ENCODE measurements at places on chromosomes 6 and 20.

DNA sequence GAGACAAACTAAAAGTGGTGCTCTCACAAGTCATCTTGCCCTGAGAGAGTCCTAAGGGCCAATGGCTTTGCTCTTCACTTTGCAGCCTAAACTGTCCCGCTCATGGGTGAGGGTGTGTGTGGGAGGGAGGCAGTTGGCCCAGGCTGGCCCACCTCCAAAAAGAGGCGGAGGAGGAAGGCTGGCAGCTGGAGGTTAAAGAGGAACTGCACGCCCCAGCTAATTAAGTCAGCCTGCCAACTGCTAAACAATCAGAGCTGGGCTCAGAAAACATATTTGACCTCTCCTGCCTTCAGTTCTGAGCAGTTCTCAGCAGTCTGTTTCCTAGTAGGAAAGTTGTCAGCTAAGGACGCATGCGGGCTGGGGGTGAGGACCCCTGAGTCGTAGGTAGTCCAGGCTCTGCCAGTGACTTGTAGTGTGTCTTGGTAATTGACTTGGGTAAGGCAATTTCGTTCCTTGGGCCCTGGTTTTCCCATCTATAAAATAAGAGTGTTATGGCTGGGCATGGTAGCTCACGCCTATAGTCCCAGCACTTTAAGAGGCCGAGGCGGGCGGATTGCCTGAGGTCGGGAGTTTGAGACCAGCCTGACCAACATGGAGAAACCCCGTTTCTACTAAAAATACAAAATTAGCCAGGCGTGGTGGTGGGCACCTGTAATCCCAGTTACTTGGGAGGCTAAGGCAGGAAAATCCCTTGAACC lies 17.0 kb downstream of the GSS start:
- DNase-seq: no peak

DNA sequence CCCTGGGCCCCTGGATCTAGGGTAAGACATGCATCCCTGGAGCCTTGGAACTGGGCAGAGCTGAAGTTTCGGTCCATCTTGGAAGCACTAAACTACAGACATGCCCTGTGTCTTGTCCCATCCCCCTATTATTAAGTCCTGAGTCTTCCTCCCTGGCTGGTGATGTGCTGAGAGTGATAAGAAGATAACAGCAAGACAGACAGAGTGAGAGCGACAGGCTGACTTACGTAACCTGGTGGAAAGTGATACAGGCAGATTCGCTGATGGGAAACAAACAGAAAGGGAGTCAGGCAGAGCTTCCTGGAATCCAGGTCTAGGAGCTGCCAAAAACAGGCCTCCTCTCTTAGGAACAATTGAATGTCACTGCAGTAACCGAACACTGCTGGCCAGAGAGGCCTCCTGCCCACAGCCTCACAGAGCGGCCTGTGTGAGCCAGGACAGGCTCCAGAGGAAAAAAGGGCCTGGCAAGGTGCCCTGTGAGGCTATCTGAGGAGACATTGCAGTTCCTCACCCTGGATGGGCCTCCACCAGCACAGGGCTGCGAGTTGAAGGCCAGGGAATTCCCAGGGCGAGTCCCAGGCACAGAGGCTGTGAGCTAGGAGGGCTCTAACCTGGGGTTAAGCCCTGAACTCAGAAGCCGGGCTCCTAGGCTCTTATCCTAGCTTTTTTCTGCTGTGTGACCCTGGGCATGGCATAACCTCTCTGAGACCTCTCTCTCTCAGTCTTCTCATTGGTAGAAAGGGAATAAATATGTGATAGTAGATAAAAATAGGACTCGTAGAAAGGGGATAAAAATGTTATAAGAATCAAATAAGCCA lies 34.2 kb upstream of the B4GALT5 start:
- no peak for DNase-seq

DNA sequence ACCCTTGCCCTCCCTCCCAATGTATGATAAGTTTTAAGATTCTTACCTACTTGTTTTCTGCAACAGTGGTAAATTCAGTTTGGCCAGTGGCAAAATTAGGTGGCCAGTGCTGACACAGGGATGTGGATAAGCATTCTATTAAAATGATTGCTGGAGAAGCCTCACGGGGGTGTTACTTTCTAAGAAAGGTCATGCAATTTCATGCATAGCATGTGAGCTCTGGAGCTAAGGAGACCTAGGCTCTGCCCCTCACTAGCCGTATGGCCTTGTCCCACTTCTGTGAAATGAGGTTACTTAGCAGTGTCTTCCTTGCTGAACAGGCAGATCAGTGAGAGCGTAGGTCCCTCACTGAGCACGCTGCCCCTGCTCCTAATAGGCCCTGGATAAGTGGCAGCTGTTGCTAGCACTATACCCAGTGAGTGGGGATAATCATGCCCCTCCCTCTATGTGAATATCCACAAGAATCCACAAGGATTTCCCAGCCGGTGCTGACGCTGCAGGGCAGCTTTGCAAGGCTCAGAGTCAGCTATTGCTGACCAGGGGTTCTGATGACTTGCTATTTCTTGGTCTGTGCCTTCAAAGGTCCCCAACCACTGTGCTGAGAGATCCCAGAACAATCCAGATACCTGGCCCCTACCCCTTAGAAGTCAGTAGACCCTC lies 86.5 kb upstream of the MRPS10 start:
- no peak for DNase-seq

- DNase-seq: peak; percentile 44
Observed at GRCh38 chr6:113591896-113592827, 265.0 kb upstream of the MARCKS start.

- DNase-seq: no peak
Observed at GRCh38 chr20:20740541-20740940, 28.1 kb upstream of the RALGAPA2 start.

- DNase-seq: no peak
Observed at GRCh38 chr6:133358574-133359150, 117.5 kb downstream of the EYA4 start.

DNA sequence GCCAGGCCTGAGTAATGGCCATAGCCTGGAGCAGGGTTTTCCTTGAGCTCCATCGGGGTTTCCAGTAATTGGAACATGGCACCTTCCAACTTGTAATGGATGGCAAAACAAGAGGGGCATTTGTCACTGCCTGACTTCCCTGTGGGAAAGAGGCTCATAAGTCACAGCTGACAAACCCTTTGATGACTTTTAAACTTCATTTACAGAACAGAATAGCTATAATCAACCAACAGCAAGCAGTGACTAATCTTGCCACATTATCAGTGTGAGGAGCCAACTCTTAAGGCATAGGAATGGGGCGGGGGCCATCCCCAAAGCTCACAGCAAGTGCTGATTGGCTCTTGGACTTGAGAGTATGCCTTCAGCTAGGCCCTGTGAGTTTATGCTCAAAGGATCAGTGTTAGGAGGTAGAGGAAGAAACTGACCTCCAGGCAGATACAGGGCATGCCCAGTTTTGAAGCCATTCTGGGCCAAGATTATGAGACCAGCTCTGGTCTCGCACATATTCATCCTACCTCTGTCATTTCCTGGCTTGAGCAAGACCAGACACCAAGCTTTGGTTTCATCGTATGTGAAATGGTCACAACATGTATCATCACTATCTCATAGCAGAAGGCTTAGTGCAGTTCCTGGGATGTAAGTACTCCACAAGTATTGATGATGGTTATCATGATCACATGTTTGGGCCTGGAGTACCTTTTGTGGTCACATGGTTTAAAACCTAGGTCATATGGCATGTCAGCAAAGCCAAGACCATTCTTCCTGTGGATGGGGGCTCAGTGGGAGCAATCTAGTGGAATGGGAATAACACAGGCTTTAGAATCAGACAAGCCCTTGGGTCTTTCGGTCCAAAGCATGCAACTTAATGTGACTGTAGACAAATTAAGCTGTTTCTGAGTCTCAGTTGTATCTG lies 49.2 kb downstream of the EIF2S2 start:
- no peak for DNase-seq

DNA sequence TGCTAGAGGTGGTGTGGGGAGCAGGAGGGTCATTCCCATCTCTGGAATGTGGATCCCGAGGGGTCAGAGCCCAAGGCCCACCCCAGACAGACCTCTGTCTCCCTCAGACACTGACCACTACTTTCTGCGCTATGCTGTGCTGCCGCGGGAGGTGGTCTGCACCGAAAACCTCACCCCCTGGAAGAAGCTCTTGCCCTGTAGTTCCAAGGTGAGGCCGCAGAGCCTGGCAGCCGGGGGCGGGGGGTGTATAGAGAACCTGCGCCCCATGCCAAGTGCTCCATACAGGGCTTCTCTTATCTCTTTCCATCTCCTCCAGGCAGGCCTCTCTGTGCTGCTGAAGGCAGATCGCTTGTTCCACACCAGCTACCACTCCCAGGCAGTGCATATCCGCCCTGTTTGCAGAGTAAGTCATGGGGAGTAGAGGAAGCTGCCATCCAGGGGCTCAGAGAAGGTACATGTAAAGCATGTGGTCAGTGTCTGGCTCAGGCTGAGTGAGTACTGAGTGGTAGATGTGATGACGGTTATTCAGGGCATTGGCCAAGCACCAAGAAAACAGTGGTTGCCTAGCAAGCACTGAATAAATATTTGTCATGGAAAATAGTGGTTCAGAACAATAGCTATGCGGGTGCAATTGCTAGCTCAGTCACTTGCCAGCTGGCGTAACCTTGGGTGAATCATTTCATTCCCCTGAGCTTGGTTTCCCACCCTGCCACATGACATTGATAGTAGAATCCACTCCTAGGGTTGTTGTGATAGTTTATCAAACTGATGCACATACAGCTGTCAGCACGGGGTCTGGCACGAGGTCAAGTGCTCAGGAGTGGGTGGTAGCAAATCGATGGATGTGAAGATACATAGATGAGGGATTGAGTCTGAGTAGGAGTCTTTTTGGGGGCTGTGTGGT lies 3.5 kb downstream of the PIGT start:
- DNase-seq: no peak

- DNase-seq: no peak
Observed at GRCh38 chr20:10609770-10610169, 64.0 kb downstream of the JAG1 start.

DNA sequence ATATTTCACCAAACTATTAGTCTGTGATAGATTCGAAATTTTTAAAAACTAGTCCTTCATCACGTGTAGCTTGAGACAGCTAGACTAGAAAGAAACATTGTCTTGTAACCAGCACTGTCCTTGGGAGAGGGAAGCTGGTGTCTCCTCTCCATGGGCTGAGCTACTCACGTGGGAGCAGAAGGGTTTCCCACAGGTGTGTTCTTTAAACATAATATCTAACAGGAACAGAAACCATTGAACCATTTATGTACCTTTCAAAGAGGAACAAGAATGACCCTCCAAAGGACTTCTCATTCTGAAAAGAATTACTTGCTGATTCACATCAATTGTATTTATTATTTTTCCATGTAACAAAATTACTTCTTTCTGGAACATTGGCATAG lies 72.4 kb upstream of the SYNJ2 start:
- DNase-seq: no peak

- no peak for DNase-seq
Observed at GRCh38 chr6:961407-961960, 268.5 kb upstream of the EXOC2 start.

- no peak for DNase-seq
Observed at GRCh38 chr6:150463852-150464251, 95.0 kb downstream of the IYD start.

GRCh38 chr6:144778773-144779492 lies 493.8 kb downstream of the UTRN start:
- no peak for DNase-seq

DNA sequence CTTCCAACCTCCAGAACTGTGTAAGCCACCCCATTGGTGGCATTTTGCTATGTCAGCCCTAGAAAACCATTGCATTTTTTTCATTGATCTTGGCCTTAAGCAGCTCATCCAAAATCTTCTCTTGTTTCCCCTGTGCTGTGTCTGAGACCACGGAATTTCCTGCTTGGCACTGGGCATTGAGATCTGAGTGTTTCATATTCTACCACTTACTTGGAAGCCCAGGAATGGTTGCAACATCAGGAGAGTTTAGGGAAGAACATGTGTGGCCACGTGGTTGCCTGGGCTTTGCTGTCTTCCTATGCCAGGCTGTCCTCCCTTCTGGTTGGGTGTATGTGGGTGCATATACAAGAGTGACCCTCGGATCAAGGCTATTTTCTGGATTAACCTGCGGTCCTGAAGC lies 139.3 kb upstream of the PMEPA1 start:
- DNase-seq: no peak

DNA sequence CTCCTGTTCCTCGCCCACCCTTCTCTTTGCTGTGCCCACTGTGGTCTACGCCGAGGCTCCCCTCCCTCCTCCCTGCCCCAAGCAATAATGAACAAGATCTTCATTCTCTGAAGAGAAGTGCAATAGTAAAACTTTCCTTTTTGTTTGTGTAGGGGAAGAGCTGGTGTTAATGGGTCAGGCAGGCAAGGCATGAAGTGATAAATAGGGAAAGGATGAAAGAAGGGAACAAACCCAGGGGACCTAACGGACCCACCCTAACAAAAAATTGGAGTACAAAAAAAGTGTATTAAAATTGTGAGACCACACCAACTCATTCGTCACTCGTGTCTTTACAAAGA lies 66.9 kb downstream of the ZBTB2 start:
- DNase-seq: no peak

DNA sequence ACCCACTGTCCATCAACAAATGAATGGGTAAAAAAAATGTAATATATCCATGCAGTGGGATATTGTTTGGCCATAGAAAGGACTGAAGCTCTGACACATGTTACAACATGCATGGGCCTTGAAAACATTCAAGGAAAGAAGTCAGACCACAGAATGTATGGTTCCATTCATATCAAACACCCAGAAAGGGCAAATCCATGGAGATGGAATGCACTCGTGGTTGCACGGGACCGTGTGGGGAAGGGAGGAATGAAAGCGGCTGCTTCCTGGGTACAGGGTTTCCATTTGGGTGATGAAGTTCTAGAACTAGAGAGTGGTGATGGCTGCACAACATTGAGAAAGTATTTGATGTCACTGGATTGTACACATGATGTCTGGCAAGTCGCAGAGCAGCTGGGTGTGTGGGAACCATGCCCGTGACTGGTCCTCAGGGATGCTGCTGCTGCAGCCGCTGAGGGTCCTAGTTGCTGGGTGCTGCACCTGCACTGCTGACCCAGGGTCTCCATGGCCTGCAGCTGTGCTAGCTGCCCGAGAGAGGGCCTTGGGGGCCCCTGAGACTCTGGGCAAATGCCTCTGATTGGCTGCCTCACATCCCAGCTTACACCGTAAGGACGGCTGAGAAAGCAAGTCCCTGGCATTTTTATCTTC lies 220.3 kb downstream of the NRN1 start:
- no peak for DNase-seq

DNA sequence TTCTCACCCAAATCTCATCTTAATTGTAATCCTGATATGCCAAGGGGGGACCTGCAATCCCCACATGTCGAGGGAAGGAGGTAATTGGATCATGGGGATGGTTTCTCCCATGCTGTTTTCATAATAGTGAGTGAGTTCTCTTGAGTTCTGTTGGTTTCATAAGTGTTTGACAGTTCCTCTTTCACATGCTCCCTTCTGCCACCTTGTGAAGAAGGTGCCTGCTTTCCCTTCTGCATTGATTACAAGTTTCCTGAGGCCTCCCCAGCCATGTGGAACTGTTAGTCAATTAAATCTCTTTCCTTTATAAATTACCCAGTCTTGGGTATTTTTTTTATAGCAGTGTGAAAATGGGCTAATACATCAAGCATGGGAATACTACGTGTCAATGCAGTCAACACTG lies 925.0 kb upstream of the MAN1A1 start:
- DNase-seq: no peak
